ENCODE measurements at places on chromosomes 5 and 9.

- no peak for DNase-seq
These were observed 108.2 kb upstream of the TNC start for GRCh38 chr9:115226152-115226551.

DNA sequence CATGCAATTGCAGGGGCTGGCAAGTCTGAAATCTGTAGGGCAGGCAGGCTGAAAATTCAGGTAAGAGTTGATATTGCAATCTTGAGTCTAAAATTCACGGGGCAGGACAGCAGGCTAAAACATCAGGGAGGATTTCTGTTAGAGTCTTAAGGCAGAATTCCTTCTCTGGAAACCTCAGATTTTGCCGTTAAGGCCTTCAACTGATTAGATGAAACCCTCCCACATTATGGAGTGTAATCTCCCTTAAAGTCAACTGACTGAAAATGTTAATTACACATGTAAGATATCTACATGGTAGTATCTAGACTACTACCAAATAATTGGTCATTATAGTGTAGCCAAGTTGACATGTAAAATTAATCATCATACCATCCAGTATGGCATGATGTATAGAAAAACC, 3.1 kb upstream of the ZNF169 start:
- DNase-seq, result no peak

- no peak for DNase-seq
These were observed 14.9 kb downstream of the FOXI1 start for GRCh38 chr5:170120576-170120975.

GRCh38 chr9:94734054-94734754, 7.7 kb downstream of the AOPEP start:
- DNase-seq, result peak; percentile 18

- peak; percentile 26 for DNase-seq
These were observed 19.1 kb upstream of the KCNMB1 start for GRCh38 chr5:170408226-170408625.
